ENCODE measurements at places on chromosomes 3 and 15.

DNA sequence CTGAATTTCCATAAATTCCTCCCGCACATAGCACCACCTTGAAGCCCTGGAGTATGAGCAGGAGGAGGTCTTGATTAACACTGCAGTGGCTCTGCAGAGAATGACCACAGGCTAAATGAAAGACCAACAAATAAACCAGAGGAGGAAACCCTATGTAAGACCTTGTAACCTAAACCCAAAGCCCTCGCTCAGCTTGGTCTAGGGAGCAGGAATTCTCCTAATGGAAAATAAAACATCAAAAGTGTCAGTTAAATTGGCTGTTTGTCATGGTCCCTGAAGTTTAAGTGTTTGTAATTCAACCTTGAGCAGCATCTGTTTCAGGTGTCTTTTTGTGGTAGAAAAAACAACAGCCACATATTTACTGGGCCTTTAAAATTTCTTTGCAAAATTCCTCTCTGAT, 9.2 kb upstream of the UBE2Q2 start:
- no peak for DNase-seq

DNA sequence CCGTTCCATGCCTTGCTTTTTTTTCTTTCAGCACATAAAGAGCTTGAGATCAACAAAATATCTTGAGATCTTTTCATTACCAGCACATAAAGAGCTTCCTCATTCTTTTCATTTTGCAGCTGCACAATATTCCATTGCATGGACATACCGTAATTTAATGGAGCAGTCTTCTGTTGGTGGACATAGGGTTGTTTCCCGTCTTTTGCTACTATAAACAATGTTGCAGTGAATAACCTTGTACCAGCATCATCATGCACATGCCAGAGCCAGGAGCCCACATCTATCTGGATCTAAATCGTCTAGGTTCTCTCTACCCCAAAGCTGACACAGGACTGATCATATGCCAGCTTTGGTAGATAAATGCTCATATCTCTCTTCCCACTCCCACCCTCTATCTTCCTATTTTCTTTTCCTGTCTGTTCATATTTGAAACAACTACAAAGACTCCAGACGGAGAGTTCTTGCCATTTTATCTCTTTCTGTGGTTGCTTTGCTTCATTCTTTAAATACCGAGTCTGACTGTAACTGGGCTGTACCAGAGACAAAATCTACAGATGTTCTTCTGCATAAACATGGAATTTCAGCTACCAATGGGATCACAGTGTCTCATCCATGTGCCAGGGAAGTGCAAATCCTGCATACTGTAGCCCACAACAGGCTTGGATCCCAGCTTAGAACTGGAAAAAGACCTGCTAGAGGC, 47.1 kb upstream of the AKAP13 start:
- no peak for DNase-seq

GRCh38 chr3:25354071-25354470, 74.0 kb upstream of the RARB start:
- DNase-seq: no peak

- no peak for DNase-seq
Measured at GRCh38 chr3:10857235-10857634, 41.2 kb downstream of the SLC6A11 start.

DNA sequence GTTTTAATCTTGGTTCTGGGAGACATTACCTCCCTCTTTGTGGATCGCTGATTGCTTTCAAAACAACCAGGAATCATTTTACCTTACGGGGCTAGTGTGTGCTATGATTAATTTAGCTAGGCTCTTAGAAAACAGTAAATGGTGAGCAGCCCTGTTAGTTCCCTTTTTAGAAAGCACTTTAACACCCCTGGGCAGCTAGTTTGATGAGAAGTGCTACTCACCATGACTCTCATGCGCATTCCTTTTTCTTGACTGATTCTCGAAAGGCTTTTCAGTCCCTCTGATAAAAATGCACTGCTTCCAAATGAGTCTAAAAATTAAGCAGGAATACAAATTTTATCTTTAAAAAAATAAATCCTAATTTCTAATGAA, 75.3 kb upstream of the LEKR1 start:
- DNase-seq: no peak

DNA sequence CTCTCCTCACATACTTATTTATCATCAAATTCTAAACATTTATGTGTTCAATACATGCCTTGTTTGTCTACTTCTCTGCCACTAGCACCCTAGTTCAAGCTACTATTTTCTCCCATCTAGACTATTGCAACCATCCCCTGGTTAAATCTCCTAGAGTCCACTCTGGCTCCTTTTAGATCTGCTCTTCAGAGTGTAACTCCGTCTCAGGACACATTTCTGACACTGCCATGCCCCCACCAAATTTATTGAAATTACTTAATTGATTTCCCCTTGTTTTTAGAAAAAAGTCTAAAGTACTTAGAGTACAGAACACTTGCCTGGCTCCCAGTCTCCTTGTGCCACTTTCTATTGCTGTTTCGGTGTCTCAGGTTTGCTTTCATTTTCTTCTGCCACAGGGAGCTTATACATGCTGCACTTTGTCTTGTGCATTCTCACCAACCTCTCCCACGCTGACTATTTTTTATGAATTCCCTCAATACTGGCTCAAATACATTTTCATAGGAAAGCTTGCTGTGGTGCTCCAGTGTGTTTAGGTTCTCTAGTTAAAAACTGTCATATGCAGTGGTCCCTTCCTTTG, 792.3 kb downstream of the DIPK2A start:
- no peak for DNase-seq

DNA sequence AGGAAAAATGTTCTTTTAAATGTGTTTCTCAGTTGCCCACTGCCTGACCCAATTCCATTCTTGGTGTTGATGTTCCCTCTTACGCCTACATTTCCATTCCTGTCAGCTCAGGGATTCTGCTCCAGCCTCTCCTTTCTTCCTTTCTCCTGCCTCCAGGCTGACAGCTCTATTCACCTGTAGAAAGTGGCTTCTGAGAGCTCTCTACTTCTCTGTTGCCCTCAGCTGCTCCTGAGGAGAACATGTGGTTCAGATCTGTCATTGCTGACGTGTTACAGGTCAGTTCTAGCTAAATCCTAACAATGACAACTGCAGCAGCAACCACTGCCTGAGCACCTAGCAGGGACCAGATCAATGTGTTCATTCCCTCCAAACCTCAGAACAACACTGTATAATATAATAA, 144.9 kb upstream of the PLAAT1 start:
- DNase-seq: no peak

DNA sequence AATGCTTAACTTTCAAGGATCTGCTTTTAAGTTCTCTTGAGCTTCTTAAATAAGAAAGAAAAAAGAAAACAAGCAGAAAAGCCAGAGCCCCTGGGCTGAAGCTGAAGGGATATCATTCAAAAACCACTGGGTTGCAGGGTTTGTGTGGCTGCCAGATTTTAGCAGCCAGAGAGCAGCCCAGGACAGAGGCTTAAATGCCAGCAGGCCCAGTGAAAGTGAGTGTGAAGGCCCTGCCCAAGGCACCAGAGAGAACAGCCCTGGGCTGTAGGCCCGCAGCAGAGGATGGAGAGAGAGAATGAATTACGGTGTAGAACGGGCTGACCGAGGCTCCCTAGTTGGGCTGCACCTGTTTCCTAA, 106.3 kb upstream of the BOC start:
- DNase-seq: peak; percentile 15

DNA sequence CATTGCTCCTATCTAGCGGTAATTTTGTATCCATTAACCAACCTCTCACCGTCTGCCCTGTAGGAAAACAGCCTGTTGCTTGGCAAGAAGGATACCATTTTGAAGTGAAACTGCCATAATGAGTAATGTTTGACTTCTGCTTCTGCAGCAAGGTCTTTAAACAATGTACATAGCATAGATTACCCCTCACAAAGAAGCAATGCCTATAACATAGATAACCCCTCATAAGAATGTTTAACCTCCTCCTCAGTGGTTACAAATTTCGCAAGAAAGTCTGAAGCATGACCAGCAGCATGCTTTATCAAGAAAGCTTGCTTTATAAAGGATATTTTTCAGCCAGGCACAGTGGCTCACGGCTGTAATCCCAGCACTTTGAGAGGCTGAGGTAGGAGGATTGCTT, 61.2 kb upstream of the MFGE8 start:
- DNase-seq: no peak

- DNase-seq: no peak
Measured at GRCh38 chr3:152375546-152375945, 106.8 kb downstream of the MBNL1 start.

DNA sequence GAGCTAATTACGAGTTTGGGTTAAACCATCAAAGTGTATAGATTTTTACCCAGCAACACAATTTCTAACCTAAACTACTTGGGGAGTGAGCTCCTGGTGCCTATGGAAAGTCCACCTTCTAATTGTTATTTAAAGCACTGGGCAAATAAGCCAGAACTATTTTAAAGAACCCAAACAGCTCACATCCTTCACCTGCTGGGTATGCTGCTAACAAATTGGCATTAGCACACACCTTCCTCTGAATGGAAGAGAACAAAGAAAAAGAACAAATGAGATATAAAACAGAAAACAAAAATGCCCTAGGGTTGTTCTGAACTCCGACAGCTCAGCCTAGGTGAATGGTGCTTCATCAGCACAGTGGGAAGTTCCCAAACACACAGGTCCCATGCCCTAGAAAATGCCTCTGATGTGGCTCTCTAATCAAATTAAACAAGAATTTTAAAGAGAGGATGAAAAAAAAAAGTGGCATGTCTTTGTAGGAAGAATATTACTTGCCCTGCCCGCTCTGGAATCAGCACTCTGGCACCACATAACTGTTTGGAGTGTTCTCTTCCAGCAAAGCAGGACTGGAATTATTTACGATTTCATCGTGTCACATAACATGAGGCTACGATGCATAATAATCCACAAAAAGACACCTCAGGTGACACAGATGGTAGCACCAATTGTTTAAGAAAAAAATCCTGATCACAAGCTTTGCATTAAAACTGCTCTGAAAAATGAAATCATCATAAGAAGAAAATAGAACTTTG, 334.4 kb downstream of the GBE1 start:
- no peak for DNase-seq

DNA sequence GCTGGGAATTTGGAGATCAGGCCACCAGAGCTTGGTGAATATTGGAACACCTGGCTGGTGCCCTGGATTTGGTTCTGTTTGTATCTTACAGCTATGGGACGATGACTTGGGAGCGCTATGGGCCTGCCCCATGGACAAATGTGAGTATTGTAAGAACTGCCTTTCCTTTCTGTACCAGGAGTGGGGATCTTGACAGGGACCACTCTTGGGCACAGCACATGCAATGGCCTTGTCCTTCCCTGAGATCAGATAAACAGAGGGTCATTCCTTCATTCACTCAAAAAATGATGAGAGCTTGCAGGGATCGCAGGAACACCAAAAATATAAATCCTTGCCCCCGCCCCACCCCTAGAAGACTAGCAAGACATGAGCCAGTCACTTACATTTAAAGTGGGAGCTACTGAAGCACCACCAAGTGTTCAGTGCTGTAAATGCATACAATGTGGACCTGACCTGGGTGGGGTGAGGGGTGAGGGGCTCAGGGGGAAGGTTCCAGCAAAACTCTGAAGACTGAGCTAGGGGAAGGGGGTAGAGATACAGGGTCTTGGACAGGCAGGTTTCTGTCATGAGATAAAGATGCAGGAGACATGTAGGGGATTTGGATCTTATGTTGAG, 2.7 kb upstream of the CRELD1 start:
- no peak for DNase-seq

DNA sequence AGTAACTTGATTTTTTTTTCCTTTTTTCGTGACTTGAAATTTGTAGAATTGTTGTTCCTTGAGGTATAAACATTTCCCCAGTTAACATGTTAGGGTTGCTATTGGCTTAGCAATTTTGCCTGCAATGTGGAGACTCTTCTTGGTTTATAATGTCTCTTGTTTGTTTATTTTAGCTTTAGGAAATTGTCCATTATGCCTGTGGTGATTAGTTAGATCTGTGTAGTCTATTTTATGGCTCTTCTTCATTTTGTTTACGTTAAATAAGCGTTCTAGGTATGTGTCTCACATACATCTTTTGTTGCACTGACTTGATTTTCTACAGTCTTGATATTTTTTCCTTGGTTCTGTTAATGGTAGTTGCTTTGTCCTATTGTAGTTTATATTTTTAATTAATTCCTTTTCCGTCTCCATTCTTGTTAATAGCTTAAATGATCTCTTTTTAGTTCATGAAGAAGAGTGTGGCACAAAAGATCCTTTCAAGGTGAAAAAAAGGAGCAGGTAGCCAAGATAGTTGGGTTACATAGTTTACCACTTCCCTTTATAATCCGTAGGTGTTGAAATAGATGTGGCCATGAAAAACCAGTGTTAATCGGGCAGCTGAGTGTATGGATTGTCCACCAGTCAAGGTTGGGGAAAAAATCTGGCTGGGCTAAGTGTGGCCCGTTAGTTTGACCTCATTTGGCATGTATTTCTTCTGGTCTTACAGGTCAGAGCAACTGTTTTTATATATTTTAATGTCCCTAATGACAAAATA, 12.1 kb downstream of the IQGAP1 start:
- no peak for DNase-seq

DNA sequence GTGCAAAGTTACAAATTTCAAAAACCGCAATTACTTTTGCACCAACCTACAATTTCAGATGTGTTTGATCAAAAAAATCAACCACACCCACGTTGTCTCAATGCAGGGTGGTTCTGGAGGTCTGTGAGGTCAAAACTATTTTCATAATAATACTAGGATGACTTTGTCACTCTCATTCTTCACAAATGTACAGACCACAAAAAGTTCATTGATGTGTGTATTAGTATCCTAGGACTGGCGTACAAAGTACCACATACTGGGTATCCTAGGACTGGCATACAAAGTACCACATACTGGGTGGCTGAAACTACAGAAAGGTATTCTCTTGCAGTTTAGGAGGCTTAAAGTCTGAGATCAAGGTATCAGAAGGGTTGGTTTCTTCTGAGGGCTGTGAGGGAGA, 13.0 kb downstream of the SUCLG2 start:
- DNase-seq: no peak

All from WTC11 (cell line).